ENCODE measurements at places on chromosomes 1 and 21.

DNA sequence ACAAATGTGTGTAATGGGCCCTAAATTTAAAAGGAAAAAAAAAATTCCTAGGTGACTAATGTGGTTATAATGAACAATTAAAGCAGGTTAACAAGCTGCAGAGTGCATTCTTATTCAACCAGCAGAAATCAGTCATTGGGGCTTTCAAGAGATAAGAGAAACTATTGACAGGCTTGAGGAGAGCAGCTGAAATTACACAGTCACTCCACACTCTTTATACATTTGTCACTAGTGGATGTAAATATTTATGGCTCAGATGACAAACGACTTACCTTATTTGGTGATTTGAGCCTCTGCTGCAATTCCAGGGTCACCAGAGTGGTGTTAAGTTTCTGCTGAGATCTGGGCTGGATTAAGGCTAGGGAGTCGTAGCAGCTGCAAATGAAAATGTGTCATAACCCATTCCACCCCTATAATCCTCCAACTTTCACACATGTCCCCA lies 896.3 kb downstream of the TTLL7 start:
- DNase-seq: no peak

DNA sequence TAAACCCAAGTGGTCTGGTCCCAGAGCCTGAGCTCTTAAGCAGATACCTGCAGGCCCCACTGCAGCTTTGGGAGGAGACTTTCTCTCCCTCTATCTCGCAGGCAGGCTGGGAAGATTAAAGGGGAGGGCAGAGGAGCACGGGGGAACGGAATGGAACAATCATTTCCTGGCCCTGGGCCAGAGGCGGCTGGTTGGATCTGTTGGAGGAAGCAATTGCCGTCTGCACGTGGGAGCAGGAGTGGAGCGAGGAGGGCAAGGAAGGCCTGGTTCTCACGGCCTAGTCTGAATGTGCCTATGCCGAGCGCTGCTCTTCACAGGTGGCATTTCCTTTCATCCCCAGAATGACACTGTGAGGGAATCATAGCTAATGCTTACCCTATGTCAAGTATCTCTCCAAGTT lies 23.7 kb downstream of the NKAIN1 start:
- no peak for DNase-seq

- no peak for DNase-seq
Observed at GRCh38 chr1:1182491-1183220, 9.0 kb downstream of the TTLL10 start.

DNA sequence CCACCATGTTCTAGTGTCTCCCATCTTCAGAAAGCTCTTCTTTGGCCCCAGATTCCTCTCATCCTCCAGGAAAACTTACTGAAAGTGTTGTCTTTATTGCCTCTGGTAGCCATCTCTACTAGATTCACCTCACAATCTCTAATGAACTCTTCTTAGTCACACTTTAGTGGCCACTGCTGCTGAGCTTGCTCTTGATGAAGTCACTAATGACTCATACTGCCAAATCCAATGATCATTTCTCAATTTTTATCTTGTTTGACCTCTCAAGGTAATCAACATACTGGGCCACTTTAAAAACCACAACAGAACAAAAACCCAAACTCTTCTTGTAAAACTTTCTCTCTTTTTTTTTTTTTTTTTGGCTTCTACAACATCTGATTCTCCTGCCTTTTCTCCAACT lies 196.4 kb downstream of the LHX8 start:
- DNase-seq: no peak
